Keratinocyte (primary cell): ENCODE measurements at places on chromosomes 5 and 9. TPM values are rescaled to one million over a fixed set of nuclear protein-coding genes. Genes with fewer than 3 reads are reported as not detected.

PCDHB16 gene
- 0.02 to 0.09 TPM (median 0.07 TPM) in 3 replicates for polyA plus RNA-seq

CEL gene
- 0.12 to 0.22 TPM (median 0.16 TPM) in 3 replicates for polyA plus RNA-seq

CCL27 gene
- 0.46 to 1.1 TPM (median 1.1 TPM) in 3 replicates for polyA plus RNA-seq

DNA sequence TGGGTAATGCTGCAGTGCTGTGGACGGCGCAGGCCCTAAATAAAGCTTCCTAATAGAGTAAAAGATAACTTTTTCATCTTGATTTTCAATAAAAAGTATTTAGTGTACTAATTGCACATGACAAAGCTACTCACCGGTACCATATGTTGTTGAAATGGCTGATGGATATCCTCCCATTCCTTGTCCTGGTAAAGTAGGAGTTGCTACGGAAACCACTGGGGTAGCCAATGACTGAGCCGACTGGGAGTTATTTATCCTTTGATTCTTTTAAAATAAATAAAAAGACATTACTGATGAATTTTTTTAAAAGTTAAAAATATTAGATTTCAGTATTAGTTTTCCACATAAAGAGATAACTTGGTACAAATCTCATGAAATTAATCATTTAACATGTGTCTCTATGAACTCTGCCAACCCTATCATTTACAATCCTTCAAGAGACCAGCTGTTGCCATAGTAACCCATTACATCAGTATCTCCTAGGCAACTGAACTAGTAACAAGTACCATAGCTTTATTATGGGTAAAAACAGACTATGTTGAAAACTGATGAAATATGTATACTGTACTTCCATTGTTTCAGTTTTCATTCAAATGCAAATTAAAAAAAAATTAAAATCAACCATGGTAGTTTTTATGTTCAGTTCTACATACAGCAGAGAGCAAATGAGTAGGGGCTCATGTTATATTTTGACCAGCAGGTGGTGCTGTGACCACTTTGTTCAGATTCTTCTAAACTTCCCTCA, 153.7 kb downstream of the MEF2C start:
- DNase-seq: peak; percentile 4

GRCh38 chr5:115842089-115842935, 577 bp downstream of the AP3S1 start:
- DNase-seq: no peak
